ENCODE measurements at places on chromosomes 11 and 22.

- DNase-seq: no peak
Measured at GRCh38 chr11:107808521-107808920, 50.1 kb downstream of the SLC35F2 start.

GRCh38 chr22:45968003-45968650, 8.8 kb downstream of the WNT7B start:
- no peak for DNase-seq

- DNase-seq: no peak
Measured at GRCh38 chr11:134915212-134915611, 503.2 kb upstream of the B3GAT1 start.

DNA sequence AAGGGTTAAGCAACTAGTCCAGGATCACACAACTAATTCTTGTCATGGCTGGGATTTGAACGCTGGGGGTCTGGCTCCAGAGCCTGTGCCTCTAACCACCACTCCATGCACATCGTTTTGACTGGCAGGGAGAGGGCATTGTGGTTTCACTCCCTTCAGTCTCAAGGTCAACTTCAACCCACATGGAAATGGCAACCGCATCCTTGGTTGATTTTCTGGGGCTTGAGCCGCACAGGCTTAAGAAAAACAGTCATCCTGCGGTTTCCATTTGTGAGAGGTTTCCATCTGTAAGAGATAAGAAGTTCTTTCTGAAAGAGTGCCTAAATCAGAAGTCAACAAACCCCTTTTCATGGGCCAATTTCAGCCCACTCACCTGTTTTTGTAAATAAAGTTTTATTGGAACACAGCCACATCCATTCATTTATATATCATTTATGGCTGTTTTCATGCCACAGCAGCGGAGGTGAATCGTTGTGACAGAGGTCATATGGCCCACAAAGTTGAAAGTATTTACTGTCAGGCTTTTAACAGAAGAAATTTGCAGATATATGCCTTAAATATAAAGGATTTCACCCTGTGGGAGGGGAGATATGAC, 65.7 kb downstream of the SGSM1 start:
- DNase-seq: no peak

DNA sequence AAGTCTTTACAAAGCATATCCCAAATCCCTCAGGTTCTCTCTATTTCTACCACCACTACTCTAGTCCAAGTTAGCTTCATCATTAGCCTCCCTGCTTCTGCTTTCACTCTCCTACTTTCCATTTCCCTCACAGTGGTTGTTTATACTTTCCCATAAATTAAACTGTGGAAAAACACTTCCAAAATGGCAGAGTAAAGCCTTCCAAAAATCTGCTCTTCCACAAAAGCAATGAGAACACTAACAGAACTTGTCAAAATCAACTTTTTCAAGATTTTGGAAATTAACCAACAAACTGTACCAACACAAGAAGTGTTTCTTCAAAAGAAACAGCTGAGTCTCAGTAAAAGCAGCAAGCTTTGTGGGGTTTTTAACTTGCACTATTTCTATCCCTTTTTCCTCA, 71.8 kb downstream of the TTC28 start:
- DNase-seq: no peak
